ENCODE measurements at places on chromosomes 1 and 21. TPM values are rescaled to one million over a fixed set of nuclear protein-coding genes. Genes with fewer than 3 reads are reported as not detected.

DNA sequence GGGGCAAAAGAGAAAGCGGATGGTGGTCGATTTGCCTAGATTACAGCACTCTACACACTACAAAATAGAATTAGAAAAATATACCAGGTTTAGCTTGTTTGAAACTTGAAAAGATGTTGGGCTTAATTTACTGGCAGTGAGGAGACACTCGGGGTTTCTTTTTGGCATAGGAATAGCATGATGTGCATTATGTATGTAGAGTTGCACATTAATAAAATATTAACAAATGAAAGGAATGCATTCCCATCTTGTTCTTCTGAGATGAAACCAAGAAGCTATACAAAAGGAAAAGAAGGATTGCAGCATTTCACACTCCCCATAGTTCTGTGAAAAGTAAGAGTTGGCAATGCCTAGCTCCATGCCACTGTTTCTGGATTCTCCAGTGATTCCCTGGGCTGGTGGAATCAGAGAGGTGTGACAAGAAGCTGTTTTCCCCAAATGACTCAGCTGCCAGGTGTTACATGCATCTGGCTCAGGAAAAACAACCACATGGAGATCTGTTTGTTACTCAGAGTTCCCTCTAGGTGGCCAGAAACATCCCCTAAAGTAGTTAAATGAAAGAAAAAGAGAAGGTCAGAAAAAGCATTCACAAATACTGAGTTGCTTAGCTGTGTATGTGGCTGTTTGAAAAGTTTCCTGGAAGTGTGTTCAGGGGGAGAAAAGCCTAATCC, 115.6 kb downstream of the UCK2 start:
- DNase-seq: no peak

DNA sequence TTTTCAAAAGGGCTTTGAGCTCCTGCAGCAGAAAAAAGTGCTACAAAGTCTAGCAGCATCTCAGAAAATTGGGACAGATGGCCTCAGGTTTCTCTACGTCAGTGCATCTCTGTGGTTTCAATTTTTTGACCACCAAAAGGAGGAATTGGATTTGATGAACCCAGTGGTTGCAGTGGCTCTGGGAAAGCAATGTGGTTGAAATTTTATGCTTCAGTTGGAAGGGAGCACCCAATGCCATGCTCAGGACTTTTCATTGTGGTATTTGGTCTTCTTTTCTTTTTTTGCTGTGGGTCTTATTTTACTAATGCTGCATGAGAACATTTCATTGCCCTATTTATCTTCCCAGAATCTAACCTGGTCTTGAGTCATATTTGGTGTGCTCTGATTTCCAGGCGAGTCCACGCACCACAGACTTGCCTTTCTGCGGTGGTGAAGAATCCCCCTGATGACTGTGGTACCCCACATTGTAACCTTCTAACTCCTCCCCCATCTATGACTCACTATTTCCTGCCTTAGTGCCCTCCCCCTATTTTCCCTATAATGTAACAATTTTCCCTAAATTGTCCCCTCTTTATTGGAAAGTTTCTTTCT, 56.7 kb downstream of the S1PR1 start:
- no peak for DNase-seq

DNA sequence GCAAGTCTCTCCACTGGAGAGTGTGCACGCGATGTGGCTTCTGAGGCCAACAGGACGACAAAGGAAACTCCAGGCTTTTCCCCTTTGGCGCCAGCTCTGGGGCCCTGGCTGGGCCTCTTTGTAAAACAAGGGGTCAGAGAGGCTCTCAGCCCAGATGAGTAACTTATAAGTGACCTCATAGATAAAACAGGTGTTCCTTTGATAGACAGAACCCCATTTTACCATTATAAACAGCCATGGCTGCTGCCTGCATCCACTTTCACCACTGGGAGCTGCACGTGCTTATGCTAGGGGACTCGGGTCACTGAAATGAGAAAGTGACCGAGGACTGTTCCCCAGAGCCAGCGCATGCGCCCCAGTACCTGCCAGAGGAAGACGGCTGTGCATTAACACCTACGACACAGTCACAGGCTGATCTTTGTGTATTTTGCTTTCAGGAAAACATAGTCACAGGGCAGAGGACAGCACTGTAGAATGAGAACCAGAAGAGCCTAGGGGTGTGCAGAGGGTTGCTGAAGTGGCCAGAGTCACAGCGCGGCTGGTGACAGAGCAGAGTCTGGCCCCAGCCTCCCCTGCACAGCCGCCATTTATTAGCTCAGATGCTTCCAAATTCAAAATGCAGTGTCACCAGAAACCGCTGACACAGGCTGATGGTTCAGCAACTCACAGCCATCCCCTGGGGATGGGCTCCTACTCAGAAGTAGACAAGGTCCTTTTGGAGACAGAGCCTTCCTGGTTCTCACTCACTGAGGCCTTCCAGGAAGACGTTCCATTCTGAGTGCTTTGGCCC, 12.7 kb downstream of the RNF207 start:
- no peak for DNase-seq

GRCh38 chr1:63877816-63878215, 104.0 kb downstream of the ROR1 start:
- peak; percentile 32 for DNase-seq

- DNase-seq: no peak
These were observed 19.6 kb upstream of the C1orf174 start for GRCh38 chr1:3919706-3920105.

GRCh38 chr1:63935553-63935952, 161.7 kb downstream of the ROR1 start:
- no peak for DNase-seq

- no peak for DNase-seq
These were observed 3.6 kb upstream of the VSIG8 start for GRCh38 chr1:159866066-159866465.

DNA sequence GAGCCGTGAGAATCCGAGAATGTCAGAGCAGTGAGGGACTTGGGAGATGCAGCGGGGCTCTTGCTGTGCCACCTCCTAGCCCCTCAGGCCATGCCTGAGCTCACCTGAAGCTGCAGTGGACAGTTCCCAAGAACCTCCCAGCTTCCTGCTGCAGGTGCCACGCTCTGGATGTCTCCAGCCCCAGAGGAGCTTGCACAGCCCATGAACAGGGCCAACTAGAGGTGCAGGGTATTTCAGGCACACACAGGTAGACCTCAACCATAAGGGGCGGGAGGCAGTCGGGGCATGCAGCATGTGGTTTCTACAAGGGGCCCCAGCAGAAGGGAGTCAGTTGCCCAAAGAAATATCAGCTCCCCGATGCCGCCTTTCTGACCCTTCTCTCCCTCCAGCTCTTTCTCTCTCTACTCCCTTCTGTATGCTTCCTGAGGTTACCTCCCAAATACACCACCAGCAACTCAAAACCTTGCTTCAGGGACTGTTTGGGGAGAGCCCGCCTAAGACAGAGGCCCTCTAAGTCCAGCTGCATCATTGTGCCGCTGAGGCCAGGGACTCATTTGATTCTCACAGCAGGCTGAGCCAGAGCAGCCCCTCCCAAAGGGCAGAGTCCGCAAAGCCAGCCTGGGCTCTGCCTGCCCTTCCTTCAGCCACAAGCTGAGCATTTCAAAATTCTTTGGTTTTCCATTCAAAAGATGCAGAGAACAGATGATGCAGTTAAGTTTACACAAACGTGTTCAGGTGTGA, 209.8 kb downstream of the MATN1 start:
- no peak for DNase-seq

The TMOD4 gene
- 1.5 TPM for polyA plus RNA-seq

The SEMA6C gene
- polyA plus RNA-seq: 28.1 TPM

The SLC44A5 gene
- 6.1 TPM for polyA plus RNA-seq

All from left lung (tissue), 14 donors.